GOT3 (cell line): ENCODE measurements at places on chromosomes 1 and 21.

DNA sequence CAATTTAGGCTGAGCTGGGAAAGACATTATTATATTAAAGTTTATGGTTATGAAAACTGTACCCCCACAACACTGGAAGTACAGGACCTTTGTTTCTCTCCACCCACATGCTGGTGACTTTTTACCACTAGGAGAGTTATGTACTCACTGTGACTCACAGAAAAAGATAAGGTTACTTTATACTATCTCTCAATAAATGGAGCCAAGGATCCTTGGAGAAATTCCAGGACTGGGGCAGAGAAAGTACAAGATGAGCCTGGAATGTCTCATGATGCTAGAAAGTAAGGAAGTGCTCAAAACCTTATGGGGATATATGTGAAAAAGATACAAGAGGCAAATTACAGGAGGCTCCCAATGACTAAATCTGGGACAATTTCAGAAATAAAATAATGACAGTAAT is 63.9 kb upstream of the C1orf105 start:
- no peak for DNase-seq

GRCh38 chr1:173476197-173476664 is 904 bp upstream of the PRDX6 start:
- no peak for DNase-seq

DNA sequence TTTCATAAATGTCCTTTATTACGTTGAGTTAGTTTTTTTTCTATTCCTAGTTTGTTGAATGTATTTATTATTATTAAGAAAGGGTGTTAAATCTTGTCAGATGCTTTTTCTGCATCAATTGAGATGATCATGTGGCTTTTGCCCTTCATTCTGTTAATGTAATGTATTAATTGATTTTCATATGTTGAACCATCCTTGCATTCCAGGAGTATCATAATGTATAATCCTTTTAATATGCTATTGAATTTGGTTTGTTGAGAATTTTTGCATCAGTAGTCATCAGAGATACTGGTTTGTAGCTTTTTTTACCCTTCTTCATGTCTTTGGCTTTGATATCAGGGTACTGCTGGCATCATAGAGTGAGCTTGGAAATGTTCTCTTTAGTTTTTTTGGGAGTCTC is 100.0 kb downstream of the POFUT2 start:
- no peak for DNase-seq

GRCh38 chr1:212669102-212669501 is 30.5 kb downstream of the BATF3 start:
- DNase-seq: no peak

DNA sequence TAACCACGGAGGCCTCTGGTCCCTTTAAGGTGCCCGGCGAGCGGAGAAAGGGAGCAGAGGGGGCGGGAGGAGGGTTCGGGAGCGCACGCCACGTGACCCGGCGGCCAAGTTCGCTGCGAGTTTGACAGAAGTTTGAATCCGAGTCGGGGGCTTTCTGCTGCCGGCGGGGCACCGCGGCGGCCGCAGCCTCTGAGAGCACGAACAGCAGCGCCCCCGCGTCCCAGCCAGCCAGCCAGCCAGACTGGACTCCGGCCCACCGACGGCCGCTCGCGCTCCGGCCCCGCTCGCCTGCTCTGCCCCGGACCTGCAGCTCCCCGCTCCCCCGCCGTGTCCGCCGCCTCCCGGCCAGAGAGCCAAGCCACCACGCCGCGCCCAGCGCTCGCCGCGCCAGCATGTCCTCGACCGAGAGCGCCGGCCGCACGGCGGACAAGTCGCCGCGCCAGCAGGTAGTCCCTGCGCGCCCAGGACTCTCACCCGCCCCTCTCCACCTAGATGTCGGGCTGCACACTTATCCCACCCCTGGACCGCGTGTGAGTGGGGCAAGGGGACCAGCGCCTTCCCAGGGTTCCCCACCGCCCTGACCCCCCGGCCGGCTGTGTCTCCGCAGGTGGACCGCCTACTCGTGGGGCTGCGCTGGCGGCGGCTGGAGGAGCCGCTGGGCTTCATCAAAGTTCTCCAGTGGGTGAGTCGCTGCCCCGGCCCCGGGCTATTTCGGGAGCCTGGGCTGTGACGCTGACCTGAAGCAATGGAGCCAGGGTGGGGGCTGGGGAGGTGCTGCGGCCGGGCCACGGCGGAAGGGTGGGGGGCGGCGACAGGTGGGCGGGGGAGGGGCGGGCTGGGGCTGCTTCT is at the start of gene SYPL2:
Gene SYPL2, plus strand, starts transcription at position 95 of the 849 bp plus-strand sequence. Its CDS starts 298 bp downstream, at position 393.
- DNase-seq: no peak

DNA sequence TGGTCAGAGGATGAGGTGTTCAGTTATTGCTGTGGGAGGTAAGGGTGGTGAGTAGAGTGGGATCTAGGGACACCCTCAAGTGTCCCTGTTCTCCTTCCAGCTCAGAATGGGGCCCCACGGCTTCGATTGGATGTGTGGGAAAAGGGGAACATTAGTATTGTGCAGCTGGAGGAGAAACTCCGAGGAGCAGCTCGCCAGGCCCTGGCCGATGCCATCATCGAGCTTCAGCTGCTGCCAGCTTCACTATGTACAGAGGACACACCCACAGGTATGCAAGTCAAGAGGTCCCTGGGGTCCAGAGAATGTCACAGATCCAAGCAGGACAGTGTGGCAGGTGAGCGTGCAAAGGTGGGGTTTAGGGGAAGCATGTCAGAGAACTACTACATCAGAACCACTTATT is 13.9 kb downstream of the HYI start:
- no peak for DNase-seq

DNA sequence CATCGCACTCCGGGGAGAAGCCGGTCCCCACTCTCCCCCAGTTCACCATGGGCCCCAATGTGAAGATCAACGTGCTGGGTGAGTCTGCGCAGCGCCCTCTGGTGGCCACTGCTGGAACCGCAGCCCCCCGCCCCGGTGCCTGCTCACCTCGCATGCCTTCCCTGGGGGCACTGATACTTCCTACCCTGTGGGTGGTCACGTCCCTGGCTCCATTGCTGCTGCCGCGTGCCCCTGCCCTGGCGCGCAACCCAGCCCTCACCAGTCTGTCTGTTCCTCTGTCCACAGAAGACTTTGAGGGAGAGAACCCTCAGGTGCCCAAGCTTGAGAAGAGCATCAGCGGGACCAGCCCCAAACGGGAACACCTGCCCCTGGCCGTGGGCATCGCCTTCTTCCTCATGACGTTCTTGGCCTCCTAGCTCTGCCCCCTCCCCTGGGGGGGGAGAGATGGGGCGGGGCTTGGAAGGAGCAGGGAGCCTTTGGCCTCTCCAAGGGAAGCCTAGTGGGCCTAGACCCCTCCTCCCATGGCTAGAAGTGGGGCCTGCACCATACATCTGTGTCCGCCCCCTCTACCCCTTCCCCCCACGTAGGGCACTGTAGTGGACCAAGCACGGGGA is 7.6 kb downstream of the EFNA3 start:
- no peak for DNase-seq
